K562 (cell line): ENCODE measurements at places on chromosomes 16 and 17.

DNA sequence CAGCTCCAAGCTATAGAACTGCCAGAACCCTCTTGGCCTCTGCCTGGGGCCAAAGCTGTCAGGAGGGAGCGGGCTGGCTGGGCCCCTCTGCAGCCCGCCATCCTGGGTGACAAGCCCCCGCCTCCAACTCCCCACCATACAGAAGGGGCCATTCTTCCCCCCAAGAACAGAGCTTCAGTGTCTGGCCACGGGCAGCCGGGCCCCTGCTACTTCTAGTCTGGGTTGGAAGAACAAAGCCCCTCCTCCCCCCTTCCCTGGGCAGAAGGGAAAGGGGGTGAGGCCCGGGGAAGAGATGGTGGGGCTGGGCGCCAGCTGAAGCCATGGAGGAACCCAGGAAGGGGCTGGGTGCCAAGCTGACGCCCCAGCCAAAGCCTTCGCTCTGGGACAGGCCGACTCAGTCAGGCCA lies 9.0 kb downstream of the NAT9 start:
- DNase-seq: no peak

DNA sequence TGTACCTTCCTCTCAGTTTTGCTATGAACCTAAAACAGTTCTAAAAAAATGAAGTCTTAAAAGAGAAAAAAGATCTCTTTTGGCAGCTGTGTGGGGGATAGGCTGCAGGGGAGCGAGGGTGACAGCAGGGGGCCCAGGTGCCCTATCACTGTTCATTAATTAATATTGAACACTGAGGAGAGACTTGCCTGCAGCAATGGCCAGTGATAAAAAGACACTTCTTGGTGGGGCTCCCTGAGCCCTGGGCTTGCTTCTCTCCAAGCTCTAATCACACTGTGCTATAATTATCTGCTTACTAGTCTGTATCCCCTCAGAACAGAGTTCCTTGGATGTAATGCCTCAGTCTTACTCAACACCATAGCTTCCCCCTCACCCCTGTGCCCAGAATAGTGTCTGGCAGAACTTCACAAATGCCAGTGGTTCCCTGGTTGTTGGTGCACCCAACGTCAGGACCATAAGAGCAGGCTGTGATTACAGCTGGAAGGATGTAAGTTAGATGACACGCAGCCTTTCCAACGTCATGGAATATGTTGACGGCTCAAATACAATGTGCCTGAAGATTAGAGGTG lies 52.0 kb upstream of the IRX6 start:
- no peak for DNase-seq

GRCh38 chr16:57361404-57361803 lies 2.8 kb downstream of the CCL22 start:
- no peak for DNase-seq

DNA sequence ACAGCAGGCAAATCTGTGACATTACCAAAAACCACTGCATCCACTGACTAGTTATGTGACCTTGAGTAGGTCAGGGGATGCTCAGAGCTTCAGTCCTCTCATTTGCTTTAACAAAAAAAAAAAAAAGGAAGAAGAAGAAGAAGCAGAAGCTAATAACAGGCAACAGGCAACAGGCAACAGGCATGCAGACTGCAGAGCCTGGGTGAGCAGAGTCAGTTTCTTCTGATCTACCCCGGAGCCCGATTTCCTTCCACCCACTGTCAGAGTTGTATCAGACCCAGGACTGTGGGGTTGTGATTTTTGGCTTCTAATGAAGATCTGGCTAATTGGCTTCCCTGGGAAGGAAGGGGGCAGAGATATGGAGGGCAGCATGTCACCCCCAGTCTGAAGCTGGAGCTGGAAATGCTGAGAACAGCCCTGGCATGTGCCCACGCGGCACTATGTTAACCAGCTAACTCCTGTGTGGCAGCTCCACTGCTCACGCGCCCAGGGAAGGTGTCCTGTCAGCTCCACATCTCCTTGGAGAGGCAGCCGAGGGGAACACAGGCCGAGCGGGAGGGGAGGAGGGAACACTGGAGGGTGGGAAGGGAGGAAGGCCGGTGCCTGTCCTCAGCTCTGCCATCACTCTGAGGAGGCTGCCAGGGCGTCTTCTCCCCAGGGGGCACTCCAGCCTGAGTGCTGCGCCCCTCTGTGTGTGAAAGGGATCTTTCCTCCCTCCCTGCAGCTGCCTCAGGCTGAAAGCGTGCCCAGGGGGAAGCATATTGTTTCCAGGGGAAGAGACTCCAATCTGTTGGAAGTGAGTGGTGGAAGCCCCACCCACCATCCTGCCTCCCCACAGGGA lies 17.6 kb downstream of the SRCIN1 start:
- no peak for DNase-seq

DNA sequence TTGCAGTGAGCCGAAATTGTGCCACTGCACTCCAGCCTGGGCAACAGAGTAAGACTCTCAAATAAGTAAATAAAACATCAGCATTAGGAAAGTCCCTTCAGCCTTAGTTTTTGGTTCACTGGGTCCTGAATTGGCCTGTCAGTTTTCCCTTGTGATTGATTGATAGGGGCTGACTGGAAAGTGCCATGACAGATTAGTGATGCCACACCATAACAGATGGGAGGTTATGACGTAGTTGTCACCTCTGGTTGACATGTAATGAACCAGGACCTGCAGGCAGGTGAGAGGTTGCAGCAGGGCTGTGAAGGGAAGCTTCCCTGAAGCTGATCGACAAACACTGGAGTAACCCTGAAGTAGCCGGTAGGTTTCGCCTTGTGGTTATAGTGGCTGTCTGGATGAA lies 41.8 kb downstream of the CDH3 start:
- no peak for DNase-seq

GRCh38 chr16:82432261-82432660 lies 194.5 kb upstream of the CDH13 start:
- no peak for DNase-seq
